ENCODE measurements at places on chromosomes 1 and 21. TPM values are rescaled to one million over a fixed set of nuclear protein-coding genes. Genes with fewer than 3 reads are reported as not detected.

Gene TMEM50B
- 38.2 TPM for polyA plus RNA-seq

Gene NEGR1
- 0.15 TPM for polyA plus RNA-seq

Gene PTCH2
- polyA plus RNA-seq = 0.45 TPM

Gene ARHGEF19
- 2.3 TPM for polyA plus RNA-seq

Gene MAGOH
- polyA plus RNA-seq = 22.9 TPM

Gene IVL
- polyA plus RNA-seq = not detected

Gene CLDN14
- not detected for polyA plus RNA-seq

Gene TRIM63
- polyA plus RNA-seq = 0.09 TPM

Gene LRRC71
- not detected for polyA plus RNA-seq

Gene SLC9C2
- polyA plus RNA-seq = not detected

Gene KLF17
- not detected for polyA plus RNA-seq

Gene KCNK2
- not detected for polyA plus RNA-seq

Gene XCL2
- 0.56 TPM for polyA plus RNA-seq

Gene SPRR3
- polyA plus RNA-seq = not detected

Measured in CD14-positive monocyte (primary cell).